HuH-7.5 (cell line): ENCODE measurements at places on chromosomes 1 and 21.

DNA sequence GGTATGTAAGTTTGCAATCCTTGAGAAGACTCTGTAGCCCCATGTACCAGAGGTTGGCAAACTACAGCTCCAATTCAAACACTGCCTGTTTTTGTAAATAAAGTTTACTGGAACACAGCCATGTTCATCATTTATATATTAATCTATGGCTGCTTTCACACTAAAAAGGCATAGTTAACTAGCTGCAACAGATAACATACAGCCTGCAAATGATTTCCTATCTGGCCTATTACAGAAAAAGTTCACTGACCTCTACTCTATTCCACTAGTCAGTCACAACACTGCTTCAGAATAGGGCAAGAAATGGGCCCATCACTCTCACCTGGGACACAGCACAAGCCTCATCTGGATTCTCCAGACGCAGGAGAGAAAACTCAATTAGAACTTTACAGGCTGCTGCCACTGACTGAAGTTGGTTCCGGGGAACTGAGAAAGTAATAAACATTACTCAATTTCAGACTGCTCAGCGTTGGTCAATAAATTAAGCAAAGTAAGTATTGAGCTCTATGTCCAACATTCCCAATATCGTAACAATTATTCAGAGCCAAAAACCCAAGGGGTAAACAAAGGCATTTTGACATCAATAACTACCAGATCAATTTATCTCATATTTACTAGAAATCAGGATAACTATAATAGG is 10.6 kb downstream of the UBR4 start:
- no peak for DNase-seq

DNA sequence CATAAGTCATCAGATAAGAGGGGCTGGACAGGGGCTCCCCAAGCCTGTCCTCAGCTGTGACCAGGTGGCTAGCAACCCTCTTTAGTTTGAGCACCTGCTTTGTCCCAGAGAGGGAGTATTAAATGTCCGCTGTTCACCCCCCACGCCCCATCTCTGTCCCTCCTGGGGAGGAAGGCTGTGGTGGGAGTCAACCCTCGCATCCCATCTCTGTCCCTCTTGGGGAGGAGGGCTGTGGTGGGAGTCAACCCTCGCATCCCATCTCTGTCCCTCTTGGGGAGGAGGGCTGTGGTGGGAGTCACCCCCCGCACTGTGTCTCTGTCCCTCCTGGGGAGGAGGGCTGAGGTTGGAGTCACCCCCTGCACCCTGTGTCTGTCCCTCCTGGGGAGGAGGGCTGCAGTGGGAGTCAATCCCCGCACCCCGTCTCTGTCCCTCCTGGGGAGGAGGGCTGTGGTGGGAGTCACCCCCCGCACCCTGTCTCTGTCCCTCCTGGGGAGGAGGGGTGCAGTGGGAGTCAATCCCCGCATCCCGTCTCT is 72.6 kb upstream of the ABCG1 start:
- DNase-seq = no peak

DNA sequence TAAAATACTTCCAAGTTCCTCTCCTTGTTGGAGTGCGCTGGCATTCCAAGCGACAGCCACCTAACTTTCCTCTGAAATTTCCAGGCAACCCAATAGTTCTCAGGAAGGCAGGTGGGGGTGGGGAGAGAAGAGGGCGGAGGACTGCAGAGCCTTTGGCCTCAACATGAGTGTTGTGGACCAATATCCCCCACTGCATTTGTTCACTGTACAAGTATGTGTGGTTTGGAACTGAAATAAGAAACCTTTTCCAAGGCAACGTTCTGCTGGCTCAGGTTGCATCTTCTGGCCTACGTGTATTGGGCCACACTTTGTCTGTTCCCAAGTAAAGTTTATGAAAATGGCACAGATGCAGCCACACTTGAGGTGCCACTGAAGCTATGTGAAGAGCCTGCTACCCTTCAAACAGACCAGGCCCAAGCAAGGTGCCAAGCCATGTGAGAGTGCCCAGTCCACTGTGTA is 153.4 kb downstream of the DHRS3 start:
- DNase-seq = no peak

DNA sequence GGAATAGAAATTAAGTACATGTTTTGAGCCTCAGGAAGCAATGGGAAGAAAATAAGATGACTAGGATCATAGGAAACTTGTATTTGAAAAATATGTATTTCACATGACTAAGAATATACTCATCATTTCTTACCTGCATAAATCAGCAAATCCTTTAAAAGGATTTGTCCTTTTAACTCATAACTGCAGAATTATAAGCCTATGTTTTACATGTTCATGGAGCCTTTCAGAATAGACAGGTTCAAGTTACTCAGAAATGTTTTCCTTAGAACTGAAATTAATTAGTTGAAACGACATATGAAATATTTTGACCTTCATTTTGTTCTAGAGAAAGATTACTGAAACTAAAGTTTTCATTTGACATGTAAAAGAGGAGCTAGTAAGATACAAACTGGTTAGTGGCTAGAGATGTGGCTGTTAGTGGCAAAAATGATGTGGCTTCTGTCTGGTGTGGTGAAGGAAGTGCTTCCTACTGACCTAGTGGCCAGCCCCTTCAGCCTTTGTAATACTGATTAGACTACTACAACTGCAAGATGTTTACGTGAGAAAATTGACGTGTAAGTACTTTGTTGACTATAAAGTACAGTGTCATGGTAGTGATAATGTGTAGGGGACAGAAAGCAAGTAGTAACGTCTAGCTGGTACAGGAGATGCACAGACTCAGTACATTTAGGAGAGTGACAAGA is 54.7 kb downstream of the PACC1 start:
- no peak for DNase-seq

DNA sequence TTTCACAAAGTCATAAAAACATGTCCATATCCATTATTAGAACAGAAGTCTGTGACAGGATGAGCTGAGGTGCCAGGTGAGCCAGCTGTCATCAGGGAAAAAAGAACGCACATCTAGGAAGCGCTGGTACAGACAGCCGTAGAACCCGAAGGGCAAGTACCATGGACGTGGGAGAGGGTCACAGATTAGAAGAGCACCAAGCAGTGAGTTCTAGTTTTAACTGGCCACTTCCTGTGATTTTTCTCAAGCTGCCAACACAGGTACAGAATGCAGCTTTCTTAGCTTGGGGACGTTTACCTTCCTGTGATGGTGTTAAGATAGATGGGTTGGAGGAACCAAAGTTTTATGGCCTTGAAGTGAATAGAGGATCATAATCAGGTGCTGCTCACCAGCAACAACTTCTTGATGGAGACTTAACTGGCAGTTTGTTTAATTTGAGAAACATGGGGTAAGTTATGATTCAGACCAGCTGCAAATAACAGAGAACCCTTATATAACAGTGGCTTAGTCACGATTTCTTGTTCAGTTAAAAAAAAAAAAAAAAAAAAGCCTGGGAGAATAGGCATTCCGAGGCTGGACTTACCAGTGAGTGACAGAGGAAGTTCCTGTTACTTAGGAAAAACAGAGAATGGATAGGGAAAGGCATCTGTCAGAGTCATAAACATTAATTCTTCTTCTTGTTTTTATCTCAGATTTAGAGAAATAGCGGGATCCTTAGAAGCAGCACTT is 30.9 kb downstream of the AGT start:
- no peak for DNase-seq
